ENCODE measurements at places on chromosomes 12 and 14. TPM values are rescaled to one million over a fixed set of nuclear protein-coding genes. Genes with fewer than 3 reads are reported as not detected.

AKAP6 gene
- total RNA-seq: 6.7 TPM

KITLG gene
- total RNA-seq: 1.5 TPM

MLXIP gene
- total RNA-seq: 13.9 TPM

NPAS3 gene
- total RNA-seq: not detected

ADGRD1 gene
- 17.0 TPM for total RNA-seq

WNT1 gene
- not detected for total RNA-seq

DPPA3 gene
- not detected for total RNA-seq

TRAF3 gene
- 7.8 TPM for total RNA-seq

KRT80 gene
- total RNA-seq: 0.51 TPM

- DNase-seq: no peak
Observed at GRCh38 chr12:3293446-3294161, 197.4 kb upstream of the PRMT8 start.

- no peak for DNase-seq
Observed at GRCh38 chr12:8996682-8997405, 7.5 kb downstream of the KLRG1 start.

- DNase-seq: no peak
Observed at GRCh38 chr14:100150932-100151587, 8.4 kb downstream of the DEGS2 start.

- peak; percentile 56 for DNase-seq
Observed at GRCh38 chr12:85642808-85643207, 193.4 kb downstream of the RASSF9 start.

DNA sequence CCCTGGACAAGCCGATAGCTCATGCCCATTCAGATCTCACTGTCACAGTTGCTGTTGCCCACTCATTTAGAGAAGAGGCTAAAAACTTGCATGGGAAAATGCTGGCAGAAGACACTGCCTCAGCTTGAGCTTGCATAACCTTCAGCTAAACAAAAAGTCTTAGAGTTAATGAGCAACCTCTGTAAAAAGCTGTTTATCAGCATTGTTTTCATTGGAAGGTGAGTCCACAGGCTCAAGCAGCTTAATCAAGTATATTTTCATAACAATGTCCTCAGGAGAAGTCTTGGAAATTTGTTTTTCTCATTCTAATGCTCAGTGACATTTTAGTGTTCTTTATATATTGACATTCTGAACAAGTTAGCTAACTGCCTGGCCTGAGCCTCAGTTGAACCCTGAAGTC lies 872.9 kb downstream of the TMTC2 start:
- DNase-seq: no peak

- DNase-seq: no peak
Observed at GRCh38 chr12:50618864-50619609, 114.3 kb downstream of the DIP2B start.

DNA sequence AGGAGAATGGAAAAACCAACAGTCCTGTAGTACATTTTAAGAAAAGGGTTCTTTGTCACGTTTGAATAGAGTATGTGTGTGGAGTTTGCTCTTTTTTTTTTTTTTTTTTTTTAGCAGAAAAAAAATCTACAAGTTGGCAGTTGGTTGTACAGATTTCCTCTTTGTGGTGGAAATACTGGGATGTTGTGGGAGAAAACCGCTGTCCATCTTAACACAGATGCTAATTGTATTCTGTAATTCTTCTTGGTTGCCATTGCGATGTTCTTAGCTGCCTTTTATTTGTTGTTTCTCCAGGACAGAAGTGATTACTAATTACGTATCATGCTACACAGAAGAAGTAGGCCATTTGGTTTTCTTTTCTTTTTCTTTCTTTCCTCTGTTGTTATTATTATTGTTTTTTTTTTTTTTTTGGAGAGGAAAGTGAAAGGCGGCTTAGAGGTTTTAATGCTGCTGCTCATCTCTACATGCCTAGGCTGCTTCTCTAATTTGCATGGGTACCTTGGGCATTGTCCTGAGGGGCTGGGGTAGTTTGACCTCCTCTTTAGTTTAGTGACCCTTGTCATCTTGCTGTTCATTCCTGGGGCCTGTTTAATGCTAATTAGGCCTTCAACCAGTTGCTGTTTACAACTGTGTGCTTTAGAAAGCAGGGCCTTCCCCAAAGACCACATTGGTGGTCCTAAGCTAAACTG lies 94.7 kb downstream of the TMTC2 start:
- DNase-seq: no peak

- no peak for DNase-seq
Observed at GRCh38 chr12:22014783-22015144, 31.3 kb upstream of the CMAS start.

- DNase-seq: no peak
Observed at GRCh38 chr12:49903700-49904423, at the start of gene FAIM2. TSS of gene FAIM2 (minus strand) at chr12:49903900. CDS start at chr12:49903792, 108 bp downstream.

DNA sequence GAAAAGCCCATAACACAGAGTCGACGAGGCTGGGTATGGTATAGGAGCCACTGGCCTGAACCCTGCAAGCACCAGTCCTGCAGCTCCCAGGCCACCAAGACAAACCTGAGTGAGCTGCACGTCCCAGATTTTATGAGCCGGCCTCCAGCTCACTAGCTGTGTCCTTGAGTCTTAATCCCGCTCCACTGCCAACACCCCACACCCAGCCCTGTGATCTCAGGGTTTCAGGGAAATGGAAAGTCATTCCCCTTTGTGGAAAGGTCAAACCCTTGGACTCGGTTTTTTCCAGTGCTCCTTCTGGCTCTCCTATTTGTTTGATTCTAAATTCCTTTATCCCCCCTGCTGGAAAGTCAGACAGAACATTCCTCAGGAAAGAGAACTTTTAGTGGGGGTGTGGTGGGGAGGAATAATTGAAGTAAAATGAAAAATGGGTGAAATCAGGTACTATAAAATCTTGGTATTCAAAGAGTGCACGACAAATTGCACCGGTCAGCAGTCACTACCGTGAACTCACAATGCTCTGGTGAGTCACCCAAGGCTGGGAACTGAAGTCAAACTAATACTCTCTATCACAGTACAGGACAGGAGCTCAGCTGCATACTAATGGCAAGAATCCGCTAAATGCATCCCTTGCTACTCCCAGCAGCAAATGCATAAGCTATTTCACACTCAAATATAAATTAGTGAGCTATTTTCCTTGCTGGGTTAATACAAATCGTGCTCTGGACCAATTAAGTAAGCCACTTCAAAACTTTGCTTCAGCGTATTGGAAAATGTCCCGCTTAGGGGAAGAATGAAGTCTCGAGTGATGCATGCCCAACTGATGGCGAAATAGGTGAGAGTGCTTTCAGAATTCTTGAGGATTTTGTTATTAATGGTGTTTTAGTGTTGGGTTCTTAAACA lies 9.0 kb downstream of the PITPNM2 start:
- DNase-seq: peak; percentile 75

DNA sequence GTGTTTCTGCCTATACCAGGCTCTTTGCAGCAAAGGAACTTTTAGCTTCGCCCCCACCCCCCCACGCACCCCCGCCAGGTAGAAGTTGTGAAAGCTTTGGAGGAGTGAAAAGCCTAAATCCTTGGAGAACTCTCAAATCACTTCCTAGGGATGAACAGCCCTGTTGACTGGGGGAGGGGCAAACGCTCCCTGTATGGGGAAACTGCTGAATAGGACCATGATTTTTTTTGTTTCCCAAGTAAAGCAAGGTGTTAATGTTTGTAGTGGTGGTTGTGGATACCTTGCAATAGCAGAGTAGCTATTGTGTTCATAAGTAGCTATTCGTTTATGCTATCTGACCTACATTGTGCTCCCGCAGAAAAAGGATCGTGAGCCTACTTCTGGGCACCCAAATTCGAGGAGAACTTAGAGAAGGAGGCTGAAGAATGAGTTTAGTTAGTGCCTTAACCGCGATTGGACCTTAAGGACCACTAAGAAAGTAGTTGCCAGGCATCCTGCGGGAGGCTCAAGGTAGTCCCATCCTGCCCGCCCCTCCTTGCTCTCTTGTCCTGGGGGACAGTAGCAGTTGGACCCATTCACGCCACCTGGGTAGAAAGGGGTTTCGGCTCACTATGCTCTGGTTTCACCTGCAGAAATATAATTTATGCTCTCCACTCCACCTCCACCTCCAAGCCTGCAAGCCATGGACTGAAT lies 901 bp upstream of the NFKBIA start:
- no peak for DNase-seq

- peak; percentile 57 for DNase-seq
Observed at GRCh38 chr14:89027097-89027740, 202.8 kb downstream of the TTC8 start.

GRCh38 chr12:44873898-44874297 lies 2.2 kb downstream of the NELL2 start:
- DNase-seq: no peak
